ENCODE measurements at places on chromosomes 2 and 18.

DNA sequence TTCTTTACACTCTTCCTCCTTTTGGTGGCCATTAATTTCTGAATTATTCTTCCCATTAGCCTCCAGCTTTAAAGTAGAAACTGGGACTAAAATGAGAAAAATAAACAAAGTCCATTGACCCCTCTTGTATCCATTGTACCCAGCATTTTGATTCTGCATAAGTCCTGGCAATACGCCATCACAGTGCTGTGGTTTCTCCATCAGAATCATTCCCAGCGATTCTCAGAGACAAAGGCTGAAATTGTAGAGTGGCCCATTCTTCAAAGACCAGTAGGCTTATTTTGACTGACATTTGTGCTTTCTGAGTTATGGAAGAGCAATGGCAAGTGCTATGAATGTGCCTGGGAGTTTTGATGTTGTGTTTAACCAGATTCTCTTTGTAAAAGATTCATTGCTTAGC is 199.3 kb upstream of the GALNT5 start:
- DNase-seq: no peak

- no peak for DNase-seq
These were observed 16.0 kb upstream of the CNDP2 start for GRCh38 chr18:74480149-74480651.

DNA sequence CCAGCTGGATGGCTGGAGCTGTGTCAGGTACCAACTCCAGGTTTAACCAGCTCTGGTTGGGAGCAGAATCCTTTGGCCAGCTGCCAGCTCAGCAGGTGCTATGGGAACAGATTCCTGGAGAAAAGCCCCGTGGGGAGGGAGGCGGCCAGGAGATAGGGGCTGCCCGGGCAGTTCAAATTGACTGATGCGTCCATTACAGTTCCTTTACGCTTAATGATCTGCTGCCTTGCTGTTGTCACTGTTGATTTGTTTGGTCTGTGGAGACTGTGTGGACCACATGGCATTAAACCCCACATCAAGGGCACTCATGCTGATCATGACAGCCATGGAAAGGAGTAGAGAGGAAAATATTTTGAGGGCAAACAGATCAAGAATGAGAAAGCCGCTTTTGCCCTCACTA is 200.0 kb downstream of the TSN start:
- no peak for DNase-seq

GRCh38 chr2:75102011-75102410 is 97.3 kb downstream of the TACR1 start:
- no peak for DNase-seq

- DNase-seq: no peak
These were observed 1.7 kb downstream of the RBMS1 start for GRCh38 chr2:160491911-160492371.

- no peak for DNase-seq
These were observed 34.8 kb upstream of the RFX8 start for GRCh38 chr2:101509499-101510284.

GRCh38 chr18:54149078-54149697 is 75.3 kb downstream of the MBD2 start:
- DNase-seq: no peak

GRCh38 chr18:657311-658000 is at the start of gene TYMS:
Gene TYMS, plus strand, starts transcription at chr18:657653. Its CDS starts 90 bp downstream, at chr18:657743.
- DNase-seq: no peak

DNA sequence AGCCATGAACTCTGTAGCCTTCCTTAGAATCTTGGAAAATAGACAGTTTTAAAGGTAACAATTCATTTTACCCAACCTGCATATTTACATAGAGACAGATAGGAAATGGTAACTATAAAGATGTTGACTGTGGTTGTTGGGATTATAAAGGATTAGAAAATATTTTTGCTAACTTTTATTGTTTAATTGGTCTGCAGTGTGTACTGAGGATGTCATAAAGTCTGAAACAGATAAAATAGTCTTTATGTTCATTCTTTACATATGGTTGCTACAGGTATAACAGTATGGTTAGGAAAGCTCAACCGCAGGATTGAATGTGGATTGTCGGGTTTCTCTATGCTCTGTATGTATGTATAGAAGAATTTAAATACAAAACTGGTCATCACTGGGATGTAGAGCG is 7.3 kb upstream of the DTNA start:
- no peak for DNase-seq

- DNase-seq: no peak
These were observed 108.3 kb downstream of the MGAT5 start for GRCh38 chr2:134362152-134362668.

DNA sequence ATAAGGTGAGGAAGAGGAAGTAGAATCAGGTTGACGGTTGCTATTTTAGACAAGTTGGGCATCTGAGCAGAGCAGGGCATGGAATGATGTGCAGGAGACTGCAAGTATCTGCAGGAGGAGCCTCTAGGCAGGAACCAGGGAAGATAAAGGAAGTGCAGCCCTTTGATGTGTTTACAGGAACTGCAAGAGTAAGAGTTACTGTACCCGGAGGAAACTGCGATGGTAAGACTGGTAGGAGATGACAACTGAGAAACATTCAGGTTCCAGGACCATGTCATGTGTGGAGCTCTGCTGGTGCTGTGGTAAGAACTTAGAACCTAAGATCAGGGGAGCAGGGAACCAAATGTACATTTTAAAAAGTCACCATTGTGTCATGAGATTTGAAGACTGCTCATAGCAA is 134.3 kb upstream of the STON1 start:
- no peak for DNase-seq

DNA sequence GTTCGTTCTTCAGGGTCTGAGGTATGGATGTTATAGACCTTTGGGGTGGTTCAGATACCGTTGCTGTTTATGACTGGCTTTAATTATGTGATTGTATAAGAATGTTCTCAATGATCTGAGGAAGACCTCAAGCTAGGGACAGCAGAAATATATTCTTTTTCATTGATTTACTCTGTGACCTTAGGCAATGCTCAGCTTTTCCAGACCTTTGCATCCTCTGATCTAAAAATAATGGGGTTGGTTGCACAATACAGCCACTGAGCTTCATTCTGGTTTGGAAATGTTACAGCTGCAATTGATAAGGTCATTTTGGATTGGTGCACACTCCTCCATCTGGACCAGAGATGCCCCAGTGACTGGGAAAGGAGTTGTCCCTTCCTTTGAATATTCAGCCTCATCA is 17.2 kb upstream of the CABYR start:
- DNase-seq: no peak

DNA sequence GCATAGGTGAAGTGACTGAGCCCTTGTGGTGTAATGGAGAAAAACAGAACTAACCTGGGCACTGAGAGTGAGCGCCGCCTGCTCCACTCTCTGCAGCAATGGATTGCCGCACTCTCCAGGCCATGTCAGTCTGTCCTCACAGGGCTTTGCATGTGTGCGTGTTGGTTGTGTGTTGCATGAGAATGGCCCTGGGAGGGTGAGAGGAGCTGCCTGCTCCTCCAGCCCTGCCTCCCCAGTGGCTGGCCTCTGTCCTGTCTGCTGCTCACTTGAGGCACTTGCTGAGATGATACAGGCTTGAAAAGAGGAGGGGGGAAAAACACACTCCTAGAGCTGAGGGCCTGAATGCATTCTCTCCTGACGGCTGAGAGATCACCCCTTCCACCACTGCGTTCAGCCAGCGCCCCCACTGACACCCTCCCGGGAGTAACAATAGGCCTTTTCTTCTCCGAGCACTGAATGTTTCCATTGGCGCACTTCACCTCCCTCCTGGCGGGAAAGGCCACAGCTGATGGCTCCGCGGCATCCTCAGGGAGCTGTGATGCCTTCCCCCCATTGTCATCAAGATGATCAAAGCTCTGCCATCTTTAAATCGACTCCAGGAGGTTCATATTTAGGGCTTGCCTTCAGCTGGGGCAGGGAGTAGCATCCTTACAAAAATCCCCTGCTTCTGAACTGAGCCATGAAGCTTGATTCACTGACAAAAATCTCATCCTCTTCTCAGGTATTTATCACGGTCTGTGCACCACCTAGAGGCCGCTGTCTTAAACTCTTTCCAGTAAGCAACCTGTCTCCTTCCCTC is 49.9 kb upstream of the DAPL1 start:
- peak; percentile 49 for DNase-seq

- no peak for DNase-seq
These were observed 27.5 kb upstream of the REEP1 start for GRCh38 chr2:86364894-86365293.

- DNase-seq: no peak
These were observed 16.6 kb downstream of the TPO start for GRCh38 chr2:1429895-1430294.

- DNase-seq: no peak
These were observed 408.1 kb upstream of the DSEL start for GRCh38 chr18:67924656-67925055.

GRCh38 chr2:28869494-28870145 is 489 bp downstream of the TRMT61B start:
- DNase-seq: no peak

DNA sequence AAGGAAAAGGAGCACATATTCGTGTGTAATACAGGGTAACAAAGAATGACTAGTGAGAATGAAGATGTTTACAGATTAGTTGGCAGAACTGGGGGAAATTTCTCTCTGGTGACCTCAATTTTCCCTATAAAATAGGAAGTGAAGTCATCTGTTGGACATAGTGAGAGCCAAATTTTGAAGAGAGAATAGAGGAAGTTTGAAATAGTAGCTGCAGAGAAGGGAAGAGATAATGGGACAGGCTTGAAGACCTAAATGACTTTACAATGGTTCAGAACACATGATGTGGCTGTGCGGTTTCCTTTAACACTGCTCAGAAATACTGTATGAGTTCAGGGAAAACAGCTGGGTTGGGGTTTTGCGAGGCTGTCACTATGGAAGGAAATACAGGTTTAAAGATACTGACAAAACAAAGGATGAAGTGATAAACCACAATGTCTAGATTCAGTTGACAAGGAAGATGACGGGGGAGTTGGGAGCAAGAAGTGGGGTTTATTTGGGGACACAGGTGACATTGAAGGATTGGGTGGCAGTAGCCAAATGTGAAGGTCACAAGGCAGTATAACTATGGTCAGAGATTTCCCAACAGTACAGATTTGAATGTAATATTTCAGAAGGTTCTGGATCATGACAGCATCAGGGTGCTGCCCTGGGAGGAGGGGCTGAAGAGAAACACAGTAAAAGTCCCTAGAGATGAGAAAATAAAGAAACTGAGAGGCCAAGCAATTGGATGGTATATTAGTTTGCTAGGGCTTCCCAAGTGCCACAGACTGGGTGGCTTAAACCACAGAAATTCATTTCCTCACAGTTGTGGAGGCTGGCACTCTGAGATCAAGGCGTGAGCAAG is 82.6 kb upstream of the TANK start:
- no peak for DNase-seq

DNA sequence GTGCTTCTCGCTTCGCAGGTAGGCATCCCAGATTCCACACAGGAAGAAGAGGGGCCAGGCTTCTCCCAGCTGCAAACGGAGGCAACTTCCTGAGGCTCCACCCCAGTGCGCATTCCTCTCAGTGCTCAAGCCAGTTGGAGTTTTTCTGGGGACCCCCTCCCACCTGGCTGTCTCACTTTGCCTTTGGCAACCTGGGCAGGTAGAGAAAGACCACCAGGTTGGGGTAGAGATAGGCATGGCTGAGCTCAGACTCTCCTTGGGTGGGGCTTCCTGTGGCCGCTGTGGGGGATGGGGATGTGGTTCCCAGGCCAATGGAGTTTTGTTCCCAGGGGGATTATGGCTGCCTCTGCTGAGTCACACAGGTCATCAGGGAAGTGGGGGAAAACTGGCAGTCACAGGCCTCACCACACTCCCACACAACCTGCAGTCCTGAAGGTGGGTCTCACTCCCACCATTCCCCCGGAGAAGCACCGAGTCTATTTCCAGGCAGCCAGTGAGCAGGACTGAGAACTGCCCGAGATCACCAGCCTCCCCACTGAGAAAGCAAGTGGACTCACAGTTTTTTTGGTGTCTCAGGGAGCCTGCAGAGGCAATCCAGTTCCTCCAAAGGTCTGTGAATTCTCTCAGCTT is 38.1 kb downstream of the SLC39A10 start:
- no peak for DNase-seq

DNA sequence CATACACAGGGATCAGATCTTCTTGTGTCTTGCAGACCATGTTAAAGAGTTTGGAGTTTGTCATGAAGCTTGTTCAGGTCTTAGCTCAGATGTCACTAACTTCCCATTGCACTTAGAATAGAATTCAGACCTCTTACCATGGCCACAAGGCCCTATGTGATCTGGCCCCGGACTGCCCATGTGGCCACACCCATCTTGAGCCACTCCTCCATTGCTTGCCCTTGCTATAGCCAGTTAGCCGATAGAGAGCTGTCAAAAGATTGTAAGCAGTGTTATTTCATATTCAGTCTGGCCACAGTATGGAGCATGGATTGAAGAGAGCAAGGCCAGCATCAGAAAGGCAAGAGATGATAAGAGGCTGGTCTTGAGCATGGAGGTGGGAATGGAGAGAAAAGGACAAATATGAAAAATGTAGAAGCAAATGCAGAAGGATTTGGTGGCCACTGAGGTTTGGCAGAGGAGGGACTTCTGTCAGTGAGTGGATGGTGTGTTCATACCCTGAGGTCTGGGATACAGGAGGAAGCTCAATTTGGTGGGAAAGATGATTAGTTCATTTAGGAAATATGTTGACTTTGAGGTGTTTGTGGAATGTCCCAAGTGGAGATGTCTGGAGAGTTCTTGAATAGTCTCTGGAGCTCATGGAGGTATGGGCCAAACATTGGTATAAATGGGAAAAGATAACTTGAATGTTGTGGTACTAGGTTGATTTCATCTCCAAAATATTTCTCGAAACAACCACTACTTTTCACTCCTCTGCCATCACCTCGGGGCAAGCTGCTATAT is 10.6 kb downstream of the DGUOK start:
- no peak for DNase-seq

- no peak for DNase-seq
These were observed 6.2 kb downstream of the DBI start for GRCh38 chr2:119372778-119373568.

DNA sequence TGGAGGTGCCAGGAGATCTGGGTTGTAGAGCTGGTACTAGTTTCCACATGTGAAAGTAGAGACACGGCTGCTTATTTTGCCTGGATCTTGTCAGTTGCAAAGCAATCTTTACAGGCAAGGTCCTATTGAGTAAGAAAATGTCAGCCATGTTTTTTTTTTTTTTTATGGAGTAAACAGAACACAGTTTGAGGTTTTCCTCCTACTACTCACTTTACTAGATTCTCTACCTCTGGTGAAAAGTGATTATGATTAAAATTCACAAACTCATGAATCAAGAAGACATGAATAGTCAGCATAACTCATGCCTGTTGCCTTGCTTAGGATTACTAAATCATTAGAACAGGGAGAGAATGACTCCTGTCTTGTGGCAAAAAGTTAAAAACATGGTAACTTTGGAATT is 70.1 kb upstream of the PNPT1 start:
- DNase-seq: no peak
